ENCODE measurements at places on chromosomes 7 and 10. TPM values are rescaled to one million over a fixed set of nuclear protein-coding genes. Genes with fewer than 3 reads are reported as not detected.

- H3K27ac ChIP-seq: no peak overlapping the region
- H3K4me3 ChIP-seq: no peak overlapping the region
- peaks cover 5% of the 10 kb centered on the region for H3K4me1 ChIP-seq
- no peaks in the 10 kb centered on the region for H3K27me3 ChIP-seq
These were observed 89.2 kb upstream of the ATP6V0A4 start for GRCh38 chr7:138887085-138887710.

DNA sequence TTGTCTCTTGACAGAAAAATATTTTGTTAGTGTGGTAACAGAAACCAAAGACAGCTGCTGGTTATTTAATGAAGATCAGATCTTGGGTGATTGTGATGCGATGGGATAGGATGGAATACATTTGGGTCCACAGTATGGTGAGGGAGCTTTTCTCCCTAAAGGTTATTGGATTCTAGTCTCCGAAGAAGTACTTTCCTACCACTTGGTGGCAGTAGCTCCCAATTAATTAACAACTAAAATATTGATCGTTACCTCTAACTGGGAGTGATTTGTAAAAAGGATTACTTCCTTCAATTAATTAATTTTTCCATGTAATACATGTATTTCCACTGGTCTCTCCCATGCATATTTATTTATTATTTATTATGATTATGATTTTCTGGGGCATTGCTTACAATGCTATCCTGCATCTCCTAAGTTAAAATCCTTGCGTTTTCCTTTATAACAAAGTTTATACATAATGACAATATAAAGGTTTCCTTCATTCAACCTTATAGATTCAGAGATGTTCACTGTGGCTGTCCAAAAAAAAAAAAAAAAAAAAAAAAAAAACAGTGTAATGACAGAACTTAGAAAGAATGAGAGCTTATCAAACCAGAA, 25.6 kb downstream of the TMEM196 start:
- H3K4me3 ChIP-seq: no peak overlapping the region
- H3K27ac ChIP-seq: no peak overlapping the region
- H3K27me3 ChIP-seq: no peaks in the 10 kb centered on the region
- no peaks in the 10 kb centered on the region for H3K4me1 ChIP-seq
- DNase-seq: peak; percentile 25

DNA sequence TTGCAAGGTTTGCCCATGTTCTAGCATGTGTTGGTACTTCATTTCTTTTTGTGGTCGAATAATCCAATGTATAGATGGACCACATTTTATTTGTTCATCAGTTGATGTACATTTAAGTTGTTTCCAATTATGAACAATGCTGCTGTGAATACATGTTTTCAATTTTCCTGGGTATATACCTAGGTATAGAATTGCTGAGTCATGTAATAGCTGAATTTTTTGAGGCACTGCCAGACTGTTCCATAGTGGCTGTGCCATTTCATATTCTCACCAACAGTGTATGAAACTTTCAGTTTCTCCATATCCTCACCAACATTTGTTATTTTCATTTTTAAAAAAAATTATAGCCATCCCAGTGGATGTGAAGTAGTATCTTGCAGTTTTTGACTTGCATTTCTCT, 90.5 kb downstream of the EZH2 start:
- peaks cover 79% of the 10 kb centered on the region for H3K36me3 ChIP-seq
- no peak for DNase-seq
- no peak overlapping the region for H3K4me3 ChIP-seq
- H3K4me1 ChIP-seq: no peaks in the 10 kb centered on the region
- no peak overlapping the region for H3K27ac ChIP-seq
- H3K27me3 ChIP-seq: no peaks in the 10 kb centered on the region

Gene TAS2R40
- total RNA-seq: not detected

DNA sequence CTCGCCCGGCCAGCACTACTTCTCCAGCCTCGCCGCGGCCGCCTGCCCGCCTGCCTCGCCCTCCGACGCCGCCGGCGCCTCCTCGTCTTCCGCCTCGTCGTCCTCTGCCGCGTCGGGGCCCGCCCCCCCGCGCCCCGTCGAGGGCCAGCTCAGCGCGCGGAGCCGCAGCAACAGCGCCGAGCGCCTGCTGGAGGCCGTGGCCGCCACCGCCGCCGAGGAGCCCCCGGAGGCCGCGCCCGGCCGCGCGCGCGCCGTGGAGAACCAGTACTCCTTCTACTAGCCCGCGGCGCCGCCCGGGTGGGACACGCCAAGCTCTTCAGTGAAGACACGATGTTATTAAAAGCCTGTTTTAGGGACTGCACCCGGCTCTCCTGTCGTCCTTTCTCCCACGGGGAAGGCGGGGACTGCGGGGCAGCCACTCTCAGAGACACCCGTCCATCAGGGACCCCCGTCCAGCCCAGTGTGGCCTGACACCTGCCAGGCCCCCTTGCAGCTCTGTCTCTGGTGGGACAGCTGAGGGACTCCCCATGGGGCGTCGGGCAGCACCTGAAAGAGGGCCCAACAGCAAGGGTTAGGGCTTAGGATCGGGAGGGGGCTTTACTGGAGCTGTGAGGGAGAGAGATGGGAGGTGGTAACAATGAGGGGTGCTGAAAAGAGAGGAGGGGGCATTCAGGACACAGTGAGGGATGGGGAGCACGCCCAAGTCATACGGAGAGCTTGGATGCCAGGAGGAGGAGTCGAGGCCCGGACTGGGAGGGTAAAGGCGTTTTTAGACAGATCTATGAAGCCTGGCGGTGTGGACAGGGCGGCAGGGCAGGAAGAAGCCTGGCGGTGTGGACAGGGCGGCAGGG, 34.7 kb downstream of the SPDYE6 start:
- H3K36me3 ChIP-seq: no peaks in the 10 kb centered on the region
- no peaks in the 10 kb centered on the region for H3K4me1 ChIP-seq
- peak; percentile 91 for DNase-seq

GRCh38 chr10:46239247-46239646, 47.5 kb upstream of the ANTXRL start:
- H3K4me3 ChIP-seq: no peak overlapping the region
- H3K4me1 ChIP-seq: no peaks in the 10 kb centered on the region
- H3K27me3 ChIP-seq: peaks cover 11% of the 10 kb centered on the region
- no peak for DNase-seq
- H3K27ac ChIP-seq: no peak overlapping the region

GRCh38 chr7:6260291-6261187, 11.9 kb downstream of the CYTH3 start:
- H3K27me3 ChIP-seq: no peaks in the 10 kb centered on the region
- no peaks in the 10 kb centered on the region for H3K36me3 ChIP-seq
- peak overlapping the region; percentile 90 for H3K27ac ChIP-seq
- no peak for DNase-seq
- H3K4me1 ChIP-seq: peaks cover 64% of the 10 kb centered on the region

Gene CPED1
- 37.4 TPM for total RNA-seq

DNA sequence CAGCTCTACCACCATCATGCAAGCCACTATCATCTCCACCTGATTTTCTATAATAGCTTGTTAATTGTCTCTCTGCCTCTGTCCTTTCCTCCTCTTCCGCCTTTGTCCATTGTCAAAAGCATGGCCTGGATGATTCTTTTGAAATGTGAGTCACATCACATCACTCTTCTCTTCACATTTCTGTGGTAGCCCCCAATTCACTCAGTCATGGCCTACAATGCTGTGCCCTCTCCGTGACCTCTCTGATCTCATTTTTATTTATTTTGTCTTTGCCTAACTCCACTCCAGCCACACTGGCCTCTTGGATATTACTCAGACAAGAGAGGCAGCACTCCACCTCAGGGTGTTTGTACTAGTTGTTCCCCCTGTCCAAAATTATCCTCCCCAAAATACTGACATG, 4.9 kb upstream of the ABCB4 start:
- DNase-seq: no peak
- H3K36me3 ChIP-seq: no peaks in the 10 kb centered on the region
- no peak overlapping the region for H3K27ac ChIP-seq
- H3K4me1 ChIP-seq: no peaks in the 10 kb centered on the region
- no peak overlapping the region for H3K4me3 ChIP-seq

DNA sequence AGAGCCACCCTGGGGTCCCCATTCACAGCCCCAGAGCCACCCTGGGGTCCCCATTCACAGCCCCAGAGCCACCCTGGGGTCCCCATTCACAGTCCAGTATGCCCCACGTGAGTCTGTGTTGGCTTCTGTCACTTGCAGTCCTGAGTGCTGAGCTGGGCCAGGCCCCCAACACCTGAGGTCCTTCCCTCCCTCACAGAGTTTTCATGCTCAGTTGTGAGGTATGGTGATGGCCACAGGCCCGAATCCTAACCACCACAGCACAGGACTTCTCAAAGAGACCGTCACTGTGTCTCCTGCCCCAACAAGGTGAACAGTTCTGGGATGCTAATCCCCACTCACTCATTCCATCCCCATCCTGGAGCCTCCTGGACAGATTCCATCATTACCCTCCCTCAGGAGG, 239.2 kb downstream of the PTPRN2 start:
- H3K27me3 ChIP-seq: no peaks in the 10 kb centered on the region
- H3K4me1 ChIP-seq: no peaks in the 10 kb centered on the region
- no peak overlapping the region for H3K27ac ChIP-seq

Gene FAM24B
- 4.4 TPM for total RNA-seq

Gene HSPA12A
- total RNA-seq: 10.0 TPM

GRCh38 chr10:120516426-120516825, 59.4 kb downstream of the PLPP4 start:
- H3K36me3 ChIP-seq: no peaks in the 10 kb centered on the region
- H3K4me3 ChIP-seq: no peak overlapping the region
- peaks cover 2% of the 10 kb centered on the region for H3K4me1 ChIP-seq
- no peak for DNase-seq
- no peaks in the 10 kb centered on the region for H3K27me3 ChIP-seq

Gene ANK3
- total RNA-seq: 58.0 TPM

DNA sequence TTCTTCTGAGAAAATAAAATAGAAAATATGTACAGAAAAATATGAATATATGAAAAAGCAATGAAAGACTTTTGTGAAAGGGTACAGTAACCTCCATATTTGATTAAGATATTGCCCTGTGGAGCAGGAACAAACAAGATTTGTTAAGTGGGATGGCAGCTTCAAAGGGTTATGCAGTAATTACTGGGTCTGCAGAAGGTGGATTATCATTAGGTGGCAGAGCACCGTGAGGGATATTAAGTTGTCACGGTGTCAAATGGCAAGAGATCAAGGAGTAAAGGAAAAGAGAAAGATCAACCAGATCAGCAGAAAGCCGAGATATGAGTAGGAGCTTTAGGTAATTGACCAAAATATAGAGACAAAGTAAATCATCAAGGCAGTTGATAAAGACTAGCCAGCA, 44.1 kb downstream of the DGKB start:
- peaks cover 6% of the 10 kb centered on the region for H3K4me1 ChIP-seq
- H3K27ac ChIP-seq: no peak overlapping the region
- H3K36me3 ChIP-seq: no peaks in the 10 kb centered on the region

- no peaks in the 10 kb centered on the region for H3K36me3 ChIP-seq
- H3K4me1 ChIP-seq: no peaks in the 10 kb centered on the region
- H3K27ac ChIP-seq: no peak overlapping the region
- no peak for DNase-seq
- H3K4me3 ChIP-seq: peak overlapping the region; percentile 80
These were observed 1.3 kb upstream of the CCDC136 start for GRCh38 chr7:128790315-128791041.

- H3K27ac ChIP-seq: no peak overlapping the region
- no peak for DNase-seq
- H3K4me3 ChIP-seq: no peak overlapping the region
These were observed 67.6 kb downstream of the PRTFDC1 start for GRCh38 chr10:24884793-24885192.

Gene OGDHL
- under 0.01 TPM for total RNA-seq

Gene ASNS
- total RNA-seq: 114 TPM

DNA sequence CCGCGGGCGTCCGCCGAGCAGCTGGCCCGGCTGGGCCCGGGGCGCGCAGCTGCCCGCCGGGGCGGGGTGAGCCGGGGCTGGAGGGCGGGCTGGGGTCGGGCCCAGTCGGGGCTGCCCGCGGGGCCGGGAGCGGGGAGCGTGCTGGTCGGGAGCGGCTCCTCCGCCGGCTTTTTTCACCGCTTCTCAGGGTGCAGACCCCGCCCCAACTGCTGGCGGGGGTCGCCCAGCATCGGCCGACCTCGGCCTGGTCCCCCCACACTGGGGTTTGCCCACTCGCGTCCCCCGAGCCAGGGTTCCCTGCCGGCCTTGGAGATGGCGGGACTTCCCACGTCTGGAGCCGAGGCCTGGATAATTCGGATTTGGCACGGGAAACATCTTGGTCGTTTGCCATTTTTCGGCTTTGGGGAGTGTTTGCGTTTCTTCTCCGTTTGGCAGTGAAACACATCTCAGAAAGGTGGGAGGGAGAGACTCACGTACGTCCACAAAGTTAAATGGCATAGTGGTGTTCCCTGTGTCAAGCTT, 432 bp downstream of the TMEM248 start:
- H3K27me3 ChIP-seq: no peaks in the 10 kb centered on the region
- H3K4me3 ChIP-seq: peak overlapping the region; percentile 82

Gene ZNF804B
- not detected for total RNA-seq

DNA sequence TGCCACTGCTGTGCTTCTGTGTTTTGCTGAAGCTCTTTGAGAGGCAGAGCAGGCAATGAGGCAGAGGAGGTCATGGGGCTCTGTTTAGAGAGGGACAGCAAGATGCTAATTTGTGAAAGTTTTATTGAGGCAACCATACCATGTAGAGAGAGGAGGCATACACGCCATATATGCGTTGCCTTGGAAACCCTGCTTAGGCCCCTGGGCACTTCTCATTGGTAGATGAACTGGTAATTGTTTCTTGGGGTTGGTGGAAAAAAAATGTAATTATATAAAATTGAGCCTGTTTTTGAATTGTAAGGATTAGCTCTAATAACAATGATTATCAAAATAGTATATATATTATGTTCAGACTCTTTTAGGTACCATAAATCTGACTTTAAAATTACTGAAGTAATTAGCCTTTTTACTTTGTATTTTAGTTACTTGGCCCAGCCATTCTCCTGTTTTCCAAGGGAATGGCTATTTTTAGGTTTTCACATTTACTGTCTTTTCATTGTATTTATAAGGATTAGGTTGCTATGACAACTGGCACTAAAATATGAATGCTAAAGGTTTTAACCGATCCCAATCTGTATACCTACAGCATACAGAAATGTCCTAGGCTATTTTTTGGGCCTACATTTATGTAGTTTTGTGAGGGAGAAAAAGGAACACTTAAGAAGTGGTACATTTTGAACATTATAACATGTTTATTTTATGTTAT, 52.4 kb downstream of the BZW2 start:
- H3K27ac ChIP-seq: peak overlapping the region; percentile 92
- no peaks in the 10 kb centered on the region for H3K27me3 ChIP-seq
- H3K4me3 ChIP-seq: no peak overlapping the region
- H3K4me1 ChIP-seq: peaks cover 42% of the 10 kb centered on the region
